PC-9 (cell line): ENCODE measurements at places on chromosomes 6 and 20. TPM values are rescaled to one million over a fixed set of nuclear protein-coding genes. Genes with fewer than 3 reads are reported as not detected.

DNA sequence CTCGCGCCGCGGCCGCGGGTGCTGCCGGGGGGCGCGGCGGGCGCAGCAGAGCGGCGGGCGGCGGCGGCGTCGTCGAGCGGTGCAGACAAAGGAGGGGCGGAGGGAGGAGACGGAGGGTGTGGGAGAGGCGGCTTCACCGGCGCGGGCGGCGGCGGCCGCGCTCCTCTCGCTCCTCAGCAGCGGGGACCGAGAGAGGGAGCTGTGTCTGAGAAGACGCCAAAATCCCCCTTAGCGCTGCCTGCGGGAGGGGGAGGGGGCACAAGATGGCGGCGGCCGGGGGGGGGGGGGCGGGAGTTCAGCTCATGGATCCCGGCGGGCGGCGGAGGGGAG lies 296 bp downstream of the ADNP start:
- no peak for DNase-seq

DNA sequence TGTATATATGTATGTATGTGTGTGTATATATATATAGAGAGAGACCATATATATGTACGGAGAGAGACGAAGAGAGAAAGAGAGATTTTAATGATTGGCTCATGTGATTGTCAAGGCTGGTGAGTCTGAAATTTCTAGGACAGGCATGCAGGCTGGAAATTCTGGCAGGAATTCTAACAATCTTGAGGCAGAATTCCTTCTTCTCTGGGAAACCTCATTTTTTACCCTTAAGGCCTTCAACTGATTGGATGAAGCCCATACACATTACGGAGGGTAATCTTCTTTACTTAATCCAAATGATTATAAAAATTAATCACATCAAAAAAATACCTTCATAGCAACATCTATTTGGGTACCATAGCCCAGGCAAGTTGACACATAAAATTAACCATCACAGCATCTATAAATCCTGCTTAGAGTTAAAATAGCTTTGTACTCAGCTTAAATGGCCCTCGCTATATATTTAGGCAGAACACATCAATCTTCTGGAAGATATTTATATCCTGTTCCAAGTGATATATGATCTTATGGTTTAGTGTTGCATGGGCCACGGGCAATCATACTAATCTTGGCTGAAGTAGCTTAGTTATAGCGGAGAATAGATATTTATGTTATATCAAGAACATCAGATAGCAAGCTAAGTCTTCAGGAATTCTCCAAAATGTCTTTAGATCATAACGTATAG lies 36.6 kb downstream of the ABRACL start:
- no peak for DNase-seq

DNA sequence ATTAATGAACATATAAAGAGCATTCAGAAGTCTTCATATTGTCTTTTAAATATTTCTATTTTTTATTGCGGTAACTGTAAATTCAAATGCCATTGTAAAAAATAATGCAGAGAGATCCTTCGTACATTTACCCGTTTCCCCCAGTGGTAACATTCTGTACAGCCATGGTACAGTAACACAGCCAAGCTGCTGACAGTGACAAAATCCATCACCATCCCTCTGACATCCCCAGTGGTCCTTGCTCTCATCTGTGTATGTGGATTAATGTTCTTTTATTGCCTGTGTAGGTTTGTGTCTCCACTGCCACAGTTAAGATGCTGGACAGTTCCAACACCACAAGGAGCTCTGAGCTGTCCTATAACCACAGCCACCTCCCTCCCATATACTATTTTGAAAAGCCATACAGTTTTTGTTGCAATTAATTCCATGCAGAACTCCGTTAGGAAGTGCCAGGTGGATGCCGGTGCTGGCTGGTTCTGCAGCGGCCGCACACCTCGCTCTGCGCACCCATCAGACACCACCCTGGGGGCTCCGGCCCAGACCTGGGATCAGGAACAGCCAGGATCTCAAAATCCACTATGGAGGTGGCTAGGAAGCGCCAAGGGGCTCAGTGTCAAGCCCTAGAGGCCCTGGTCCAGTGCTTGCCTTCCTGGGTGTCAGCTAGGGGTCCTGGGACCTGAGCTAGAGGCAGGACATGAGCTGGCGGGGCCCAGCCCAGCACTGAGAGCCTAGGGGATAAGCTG lies 93.1 kb upstream of the PMEPA1 start:
- DNase-seq, result no peak

The CGA gene
- total RNA-seq, result not detected in 2 replicates

GRCh38 chr6:108847738-108848115 lies 495 bp upstream of the ARMC2 start:
- DNase-seq, result no peak

- peak; percentile 68 for DNase-seq
These were observed 113.3 kb downstream of the LY86 start for GRCh38 chr6:6701864-6702263.

The SGK2 gene
- total RNA-seq, result 3.1 and 3.7 TPM in 2 replicates

- DNase-seq, result no peak
These were observed 155.9 kb upstream of the POU3F2 start for GRCh38 chr6:98678481-98678880.

The BMP6 gene
- not detected in 2 replicates for total RNA-seq

The SIRPB1 gene
- total RNA-seq, result 4.1 and 7.6 TPM in 2 replicates

DNA sequence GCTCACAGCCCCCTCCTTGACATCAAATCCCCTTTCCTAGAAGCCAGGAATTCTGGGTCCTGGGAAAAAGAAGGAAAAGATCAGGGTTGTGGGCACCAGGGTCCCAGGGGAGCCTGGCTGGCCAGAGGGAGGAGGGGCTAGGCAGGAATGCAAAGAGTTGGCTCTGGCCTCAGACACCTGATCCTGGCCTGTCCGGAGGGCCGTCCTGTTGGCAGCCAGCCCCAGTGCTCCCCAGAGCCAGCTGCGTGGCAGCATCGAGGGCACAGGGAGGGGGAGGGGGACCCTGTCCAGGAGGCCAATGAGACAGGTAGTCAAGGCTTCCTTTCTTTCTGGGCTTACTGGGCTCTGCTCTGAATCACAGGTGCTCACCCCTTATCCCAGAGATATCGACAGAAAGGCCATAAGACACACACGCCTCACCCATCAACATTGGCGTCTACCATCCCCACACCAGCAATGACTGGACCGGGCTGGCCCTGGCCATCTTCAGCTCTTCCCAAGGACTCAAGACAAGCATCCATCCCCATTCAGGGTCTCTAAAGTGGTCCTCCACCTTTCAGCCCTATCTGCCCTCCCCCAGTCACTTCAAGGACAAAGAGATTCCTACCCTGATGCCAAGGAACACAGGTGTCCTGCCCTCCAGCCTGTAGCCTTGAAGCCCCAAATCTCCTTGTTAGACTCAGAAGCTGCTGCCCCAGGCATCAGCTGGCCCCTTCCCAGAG lies 723 bp downstream of the COL11A2 start:
- DNase-seq, result peak; percentile 39

DNA sequence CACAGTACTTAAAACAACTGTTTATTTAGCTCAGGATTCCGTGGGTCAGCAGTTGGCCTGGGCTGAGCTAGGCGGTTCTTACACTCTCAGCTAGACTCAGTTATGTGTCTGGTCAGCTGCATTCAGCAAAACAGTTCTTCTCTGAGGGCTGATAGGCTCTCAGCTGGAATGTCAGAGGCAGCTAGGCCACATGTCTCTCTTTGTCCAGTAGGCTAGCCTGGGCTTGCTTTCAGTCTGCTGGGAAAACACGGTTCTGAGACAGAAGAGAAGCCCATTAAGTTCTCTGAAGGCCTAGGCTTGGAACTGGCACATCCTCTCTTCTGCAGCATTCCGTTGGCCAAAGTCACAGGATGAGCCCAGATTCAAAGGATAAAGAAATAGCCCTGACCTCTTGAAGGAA lies 65.6 kb downstream of the TULP4 start:
- no peak for DNase-seq

DNA sequence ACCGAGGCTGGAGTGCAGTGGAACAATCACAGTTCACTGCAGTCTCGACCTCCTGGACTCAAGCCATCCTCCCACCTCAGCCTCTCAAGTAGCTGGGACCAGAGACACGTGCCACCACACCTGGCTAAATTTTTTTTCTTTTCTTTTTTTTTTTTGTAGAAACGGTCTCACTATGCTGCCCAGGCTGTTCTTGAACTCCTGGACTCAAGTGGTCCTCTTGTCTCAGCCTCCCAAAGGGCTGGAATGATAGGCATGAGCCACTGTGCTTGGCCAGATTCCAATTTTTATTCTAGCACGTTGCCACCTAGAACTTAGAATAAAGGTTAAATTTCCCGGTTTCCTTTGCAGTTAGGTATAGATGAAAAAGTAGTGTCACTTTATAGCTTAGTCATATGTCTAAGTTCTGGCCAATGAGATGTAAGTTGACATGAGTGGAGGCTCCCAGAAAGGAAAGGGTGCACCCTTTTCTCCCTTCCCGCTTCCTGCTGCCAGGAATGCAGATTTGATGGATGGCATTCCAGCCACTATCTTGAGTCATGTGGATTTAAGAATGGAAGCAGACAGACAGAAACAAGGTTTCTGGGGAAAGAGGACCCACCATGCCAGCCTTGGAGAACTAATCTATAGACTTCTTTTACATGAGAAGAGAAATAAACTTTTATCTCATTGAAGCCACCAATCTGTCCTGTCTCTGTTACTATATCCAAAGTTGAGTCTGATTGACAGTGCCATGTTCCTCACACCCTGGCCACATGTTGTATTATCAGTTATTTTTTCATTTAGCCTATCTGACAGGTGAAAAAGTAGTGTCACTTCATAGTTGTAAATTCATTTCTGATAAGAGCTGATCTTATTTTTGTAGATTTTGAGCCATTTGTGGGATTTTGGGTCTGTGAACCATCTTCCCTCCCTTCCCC lies 60.6 kb upstream of the NCOA3 start:
- DNase-seq, result peak; percentile 62

GRCh38 chr6:125294925-125295324 lies 6.8 kb downstream of the HDDC2 start:
- no peak for DNase-seq

DNA sequence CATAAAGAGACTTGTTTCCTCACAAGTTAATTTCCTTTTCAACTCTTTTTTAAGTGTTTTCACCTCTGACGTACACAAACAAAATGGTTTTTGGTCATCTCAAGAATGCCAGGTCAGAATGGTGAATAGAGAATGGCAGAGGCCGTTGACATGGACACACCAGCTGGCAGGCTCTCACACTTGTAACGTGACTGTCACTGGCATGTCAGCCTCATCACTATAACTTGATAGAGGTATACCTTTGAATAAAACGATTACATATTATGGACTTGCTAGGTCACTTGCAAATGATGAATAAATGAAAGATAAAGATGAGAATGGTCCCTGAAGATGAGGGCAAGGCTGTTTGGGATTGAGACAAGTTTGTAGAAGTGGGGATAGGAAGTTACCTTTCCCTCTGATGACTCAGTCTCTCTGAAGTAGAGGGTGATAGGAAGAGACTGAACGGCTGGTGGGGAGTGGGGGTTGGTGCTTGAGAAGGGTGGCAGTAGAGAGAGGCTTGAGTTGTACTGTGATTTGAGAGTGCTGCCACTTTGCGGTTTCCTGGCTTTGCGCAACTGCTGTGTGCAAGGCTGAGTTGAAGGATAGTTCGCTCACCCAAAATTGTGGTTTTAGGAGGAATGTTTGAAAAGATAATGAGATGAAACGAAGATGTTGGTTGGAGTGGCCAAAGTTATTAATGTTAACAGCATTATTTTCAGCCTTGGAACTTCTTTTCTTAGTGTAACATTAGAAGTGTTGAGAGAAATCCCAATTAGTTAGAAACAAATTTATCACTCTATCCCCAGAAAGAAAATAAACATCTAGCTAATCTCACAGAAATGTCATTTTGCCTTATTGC lies 30.3 kb downstream of the TBPL1 start:
- peak; percentile 42 for DNase-seq

The MAPK13 gene
- 141 and 146 TPM in 2 replicates for total RNA-seq

DNA sequence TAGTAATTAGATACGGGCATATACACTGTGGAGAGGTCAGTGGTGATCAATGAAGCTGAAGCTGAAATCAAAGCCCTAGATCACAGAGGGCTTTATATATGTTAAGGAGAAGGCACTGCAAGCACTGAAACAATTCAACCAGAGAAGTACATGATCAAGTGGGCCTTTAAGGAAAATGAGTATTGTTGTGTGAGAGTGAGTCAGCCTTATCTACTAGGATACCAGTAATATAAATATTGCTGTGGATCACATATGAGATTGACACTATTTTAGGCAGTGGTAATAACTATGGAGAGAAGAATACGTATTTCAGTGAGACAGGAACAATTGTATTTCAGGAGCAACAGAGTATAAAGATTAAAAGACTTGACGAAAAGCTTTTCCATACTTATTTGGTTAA lies 1172.2 kb upstream of the GJE1 start:
- no peak for DNase-seq

DNA sequence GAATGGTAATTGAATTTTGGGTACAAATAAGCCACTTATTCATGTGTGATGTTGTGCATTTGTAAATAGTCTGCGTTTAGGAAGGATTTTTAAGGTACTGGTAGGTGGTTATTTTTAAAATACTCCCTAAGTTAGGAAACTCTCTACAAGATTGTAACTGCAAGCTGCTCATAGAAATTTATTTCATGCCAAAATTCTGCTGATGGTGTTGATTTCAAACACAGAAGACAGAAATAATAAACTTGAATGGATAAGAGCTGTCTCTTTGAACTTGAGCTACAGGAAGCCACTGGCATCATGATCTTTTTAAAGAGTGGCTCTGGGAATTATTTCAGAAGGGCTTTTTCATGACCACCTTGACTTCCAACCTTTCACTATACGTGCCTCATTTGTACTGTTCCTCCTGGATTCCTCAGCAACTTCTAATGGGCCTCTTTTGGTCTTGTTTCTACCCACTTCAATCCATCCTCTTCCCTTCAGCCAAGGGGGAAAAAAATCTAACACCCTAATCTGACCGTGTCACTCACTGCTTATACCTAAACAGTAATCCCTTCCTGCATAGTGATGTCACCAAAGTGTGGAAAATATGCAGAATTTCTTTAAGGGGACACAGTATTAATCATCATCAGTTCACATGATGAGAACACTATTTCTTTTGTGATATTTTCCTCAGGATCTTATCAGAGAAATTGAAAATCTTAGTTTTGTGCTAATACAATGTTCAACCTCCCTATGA lies 113.6 kb downstream of the PFDN4 start:
- DNase-seq, result no peak

DNA sequence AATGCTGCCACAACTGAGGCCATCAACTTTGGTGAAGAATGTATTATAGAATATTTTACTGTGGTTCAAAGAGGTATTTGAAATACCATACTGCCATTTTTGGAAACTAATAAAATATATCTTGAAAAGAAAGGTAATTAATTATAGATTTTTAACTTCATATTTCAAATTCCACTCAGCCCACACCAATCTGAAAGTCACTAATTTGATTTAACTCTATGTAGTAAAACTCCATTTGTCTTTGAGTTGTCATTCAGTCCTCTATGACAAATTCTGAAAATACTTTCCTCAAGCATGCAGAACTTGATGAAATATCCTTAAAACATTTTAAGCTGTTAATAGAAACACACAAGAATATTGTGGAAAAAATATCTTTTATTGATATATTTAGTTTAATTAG lies 1196.7 kb upstream of the CITED2 start:
- DNase-seq, result no peak

- peak; percentile 9 for DNase-seq
These were observed 177.0 kb downstream of the TTLL2 start for GRCh38 chr6:167501831-167502385.

The DSN1 gene
- 29.2 and 32.4 TPM in 2 replicates for total RNA-seq
